ENCODE measurements at places on chromosomes 1 and 21.

- DNase-seq: peak; percentile 38
Measured at GRCh38 chr1:58395355-58395754, 151.2 kb downstream of the OMA1 start.

GRCh38 chr1:34742667-34743270 is 12.1 kb upstream of the GJB5 start:
- DNase-seq: peak; percentile 2

GRCh38 chr21:29209696-29210095 is 79.3 kb downstream of the MAP3K7CL start:
- DNase-seq: no peak

DNA sequence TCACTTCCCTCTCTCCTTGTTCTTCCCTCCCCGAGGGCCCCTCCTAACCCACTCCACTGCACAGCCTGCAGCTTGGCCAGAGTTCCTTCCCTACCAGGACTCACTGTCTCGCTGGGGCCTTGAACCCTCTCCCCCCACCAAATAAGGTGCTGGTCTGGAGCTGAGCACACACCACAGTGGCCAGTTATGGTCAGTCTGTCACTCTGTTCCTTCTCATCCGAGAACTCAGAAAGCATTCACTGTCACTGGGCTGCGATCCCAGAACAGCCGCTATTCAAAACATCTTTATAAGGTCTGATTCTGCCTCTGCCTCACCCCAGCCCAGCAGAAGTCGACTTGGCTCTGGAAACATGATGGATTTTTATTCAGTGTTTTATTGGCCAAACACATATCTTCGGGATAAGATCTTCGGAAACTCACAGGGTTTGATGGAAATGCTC is 19.8 kb upstream of the LBR start:
- DNase-seq: no peak

- no peak for DNase-seq
Measured at GRCh38 chr1:18937539-18937938, 18.9 kb downstream of the IFFO2 start.

DNA sequence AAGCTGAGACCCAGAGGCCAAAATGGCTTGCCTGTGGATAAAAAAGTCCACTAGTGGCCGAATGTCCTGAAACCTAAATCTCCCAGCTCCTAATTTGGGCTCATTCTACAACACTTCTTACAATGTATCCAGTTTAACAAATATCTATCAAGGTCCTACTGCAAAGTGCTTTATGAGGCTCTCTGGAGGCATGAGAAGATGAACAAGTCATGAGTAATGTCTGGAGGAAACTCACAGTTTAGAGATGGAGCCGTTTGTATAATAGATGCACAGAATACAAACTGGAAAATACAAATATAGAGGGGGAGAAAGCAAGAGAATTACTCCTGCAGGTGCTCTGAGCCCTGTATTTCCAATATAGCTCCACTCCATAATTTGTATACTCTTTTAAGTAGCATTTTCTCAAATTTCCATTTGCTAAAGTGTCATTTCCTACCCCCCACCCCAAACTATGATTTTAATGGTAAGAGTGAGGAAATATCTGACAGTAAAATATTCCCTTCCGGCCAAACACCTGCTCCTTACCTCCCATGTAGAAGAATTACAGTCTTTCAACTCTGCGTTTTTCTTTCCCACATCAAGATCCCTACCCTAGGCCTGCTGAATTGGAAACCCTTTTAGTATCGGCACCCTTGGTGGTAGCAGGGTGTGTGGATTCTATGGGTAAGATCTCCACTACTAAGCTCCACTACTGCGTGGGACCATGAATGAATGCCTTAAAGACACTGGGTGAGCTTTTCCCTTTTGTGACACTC is 3.3 kb upstream of the ADAMTS5 start:
- no peak for DNase-seq

DNA sequence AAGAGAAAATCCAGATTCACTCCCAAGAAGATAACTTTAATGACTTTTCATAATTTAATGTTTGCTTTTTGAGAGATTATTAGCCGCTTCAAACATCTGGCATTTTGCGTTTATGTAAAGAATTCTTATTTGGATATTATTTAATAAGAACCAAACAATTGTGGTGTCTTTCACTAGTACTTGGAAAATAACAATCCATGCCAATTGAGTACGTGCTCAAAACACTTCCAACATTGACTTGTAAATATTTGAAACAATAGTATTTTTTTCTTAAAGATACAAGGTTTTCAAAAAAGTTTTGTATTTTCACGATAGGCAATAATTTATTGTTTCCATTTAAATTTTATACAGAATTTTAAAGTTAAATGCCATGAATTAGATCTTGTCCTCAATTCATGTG is 498.7 kb downstream of the AMY1C start:
- no peak for DNase-seq

DNA sequence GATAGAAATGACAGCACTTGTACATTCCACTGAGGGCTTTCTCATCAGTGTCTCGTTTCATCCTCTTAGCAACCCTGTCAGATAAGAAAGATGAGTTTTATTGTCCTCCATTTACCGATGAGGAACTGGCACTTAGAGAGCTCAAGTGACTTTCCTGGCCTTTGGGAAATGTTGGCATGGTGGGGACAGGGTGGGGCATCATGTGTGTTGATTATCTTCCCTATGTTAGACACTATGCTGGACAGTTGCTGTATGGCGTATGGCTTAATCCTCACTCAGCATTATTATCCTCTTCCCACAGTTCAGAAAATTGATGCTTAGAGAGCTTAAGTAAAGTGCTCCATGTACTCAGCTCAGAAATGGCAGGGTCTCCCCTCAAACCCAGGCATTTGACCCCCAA is 163.2 kb downstream of the CAMTA1 start:
- DNase-seq: no peak

DNA sequence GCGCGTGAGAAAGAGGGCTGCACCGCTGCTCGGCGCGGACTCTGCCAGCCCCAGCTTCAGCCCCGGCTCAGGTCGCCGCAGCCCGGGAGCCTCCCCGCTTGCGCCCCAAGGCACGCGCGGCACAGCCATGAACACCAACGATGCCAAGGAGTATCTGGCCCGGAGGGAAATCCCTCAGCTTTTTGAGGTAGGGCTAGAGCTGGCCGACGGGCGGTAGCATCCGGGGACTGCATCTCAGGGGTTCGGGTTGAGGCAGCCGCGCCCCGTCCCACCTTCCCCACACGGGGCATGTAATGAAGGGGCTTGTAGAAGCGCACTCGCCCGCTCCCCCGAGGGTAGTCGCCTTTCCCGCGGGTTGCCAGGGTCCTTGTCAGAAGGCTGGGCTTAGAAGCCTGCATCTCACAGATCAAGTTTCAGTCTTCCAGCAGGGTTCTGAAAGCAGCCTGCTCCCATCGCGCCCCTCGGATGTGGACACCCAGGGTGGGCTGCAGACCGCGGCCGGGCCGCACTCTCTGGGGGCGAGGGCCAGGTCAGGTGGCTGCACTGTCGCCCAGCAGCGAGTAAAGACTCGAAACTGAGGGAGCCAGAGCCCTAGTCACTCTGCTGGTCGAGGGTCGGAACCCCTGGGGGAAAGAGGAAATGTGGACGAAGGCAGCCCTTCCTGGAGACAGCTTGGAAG is 507 bp downstream of the AK5 start:
- no peak for DNase-seq

- no peak for DNase-seq
Measured at GRCh38 chr1:183914891-183915290, 110.0 kb downstream of the RGL1 start.

DNA sequence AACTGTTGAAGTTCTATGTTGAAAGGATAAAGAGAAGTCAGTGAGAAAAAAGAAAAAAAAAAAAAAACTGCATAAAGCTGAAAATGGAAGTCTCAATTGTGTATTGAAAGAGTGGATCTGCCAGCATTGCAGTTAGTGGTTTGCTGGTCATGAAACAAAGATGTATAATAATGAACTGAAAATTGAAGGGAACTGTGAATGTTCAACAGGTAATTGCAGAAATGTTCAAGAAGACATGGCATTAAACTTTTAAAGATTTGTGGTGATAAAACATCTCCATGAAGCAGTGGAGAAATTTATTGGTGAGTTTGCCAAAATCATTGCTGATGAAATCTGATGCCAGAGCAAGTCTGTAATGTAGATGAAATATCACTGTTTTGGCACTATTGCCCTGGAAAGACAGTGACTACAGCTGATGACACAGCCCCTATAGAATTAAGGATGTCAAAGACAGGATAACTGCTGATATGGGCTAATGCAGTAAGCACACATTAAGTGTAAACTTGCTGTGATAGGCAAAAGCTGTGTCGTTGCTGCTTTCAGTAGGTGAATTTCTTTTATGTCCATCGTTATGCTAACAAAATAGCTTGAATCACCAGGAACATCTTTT is 71.0 kb downstream of the RD3 start:
- no peak for DNase-seq

DNA sequence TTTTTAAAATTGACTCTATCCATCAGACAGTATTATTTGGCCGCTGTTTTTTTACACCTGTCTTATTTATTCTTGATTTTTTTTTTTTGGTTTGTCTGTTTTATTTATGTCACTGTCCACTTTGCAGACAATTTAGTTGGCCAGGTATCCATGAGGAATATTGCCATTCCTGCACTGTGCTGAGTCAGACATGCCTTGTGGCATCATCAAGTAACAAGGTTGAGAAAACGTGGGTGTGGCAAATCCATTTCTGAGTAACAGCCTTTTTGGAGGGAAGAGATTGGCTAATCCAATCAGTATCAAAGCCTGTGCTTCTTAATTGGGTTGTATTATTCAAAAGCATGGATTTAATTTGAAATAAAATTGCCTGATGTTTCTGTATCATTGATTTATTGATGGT is 463.1 kb downstream of the USP25 start:
- DNase-seq: no peak

DNA sequence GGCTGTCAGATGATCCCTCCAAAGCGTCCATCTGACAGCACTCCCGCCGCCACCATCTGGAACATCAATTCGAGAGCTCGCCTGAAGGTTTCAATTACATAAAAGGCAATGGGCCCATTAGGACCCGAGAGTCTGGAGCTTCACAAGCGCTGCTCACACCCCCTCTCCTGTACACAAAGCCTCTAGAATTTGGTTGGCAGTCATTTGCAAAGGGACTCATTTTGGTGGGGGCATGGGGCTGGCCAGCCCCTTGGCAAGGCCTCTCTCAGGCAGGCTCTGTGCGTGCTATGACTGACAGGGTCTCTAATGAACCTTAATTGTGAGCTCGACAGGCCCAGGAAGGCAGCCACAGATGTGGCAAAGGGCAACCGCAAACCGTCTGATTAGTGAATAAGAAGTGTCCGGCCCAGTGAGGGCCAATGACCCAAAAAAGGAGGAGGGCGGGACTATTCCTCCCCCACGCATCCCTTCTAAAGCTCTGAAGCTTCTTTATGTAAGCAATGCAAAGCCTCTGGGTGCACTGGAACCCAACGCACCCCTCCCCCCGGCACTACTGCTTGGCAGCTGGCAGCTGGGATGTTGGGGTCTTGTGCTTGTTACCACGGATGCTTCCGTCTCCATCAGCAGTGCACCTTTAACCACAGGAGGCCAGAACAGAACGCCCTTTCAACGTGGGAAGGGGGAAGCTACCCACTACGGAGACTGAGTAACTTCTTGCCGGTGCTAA is 79.4 kb downstream of the CAPZB start:
- DNase-seq: no peak

GRCh38 chr1:44739307-44740178 is at the start of gene KIF2C:
TSS of gene KIF2C (plus strand) at chr1:44739837. CDS start at chr1:44739933, 96 bp downstream.
- peak; percentile 91 for DNase-seq

DNA sequence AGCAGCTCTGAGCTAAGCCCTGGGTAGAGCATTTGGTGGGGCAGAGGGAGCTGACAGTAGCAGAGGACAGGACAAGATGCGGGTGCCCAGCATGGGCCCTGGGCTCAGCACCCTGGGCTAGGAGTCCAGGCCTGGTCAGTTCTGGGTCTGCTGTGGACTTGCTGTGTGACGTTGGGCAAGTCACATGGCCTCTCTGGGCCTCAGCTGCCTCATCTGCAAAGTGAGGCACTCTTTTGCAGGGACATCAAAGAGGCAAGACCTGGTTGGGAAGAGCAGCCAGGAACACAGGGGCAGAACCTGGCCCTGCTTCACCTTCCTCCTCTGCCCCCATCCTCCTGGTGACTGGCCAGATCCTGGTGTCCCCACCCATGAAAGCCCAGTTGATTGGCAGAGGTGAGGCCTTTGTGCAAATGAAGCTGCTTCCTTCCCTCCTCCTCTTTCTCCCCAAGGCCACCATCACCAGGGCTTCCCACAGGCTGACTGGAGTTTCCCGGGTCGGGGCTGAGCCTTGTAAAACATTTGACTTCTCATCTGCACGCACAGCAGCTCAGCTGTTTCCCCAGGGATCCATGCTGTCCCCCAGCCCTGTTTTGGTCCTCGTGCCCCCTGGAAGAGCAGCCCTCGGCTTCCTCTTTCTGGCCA is 350.5 kb downstream of the MATN1 start:
- no peak for DNase-seq

DNA sequence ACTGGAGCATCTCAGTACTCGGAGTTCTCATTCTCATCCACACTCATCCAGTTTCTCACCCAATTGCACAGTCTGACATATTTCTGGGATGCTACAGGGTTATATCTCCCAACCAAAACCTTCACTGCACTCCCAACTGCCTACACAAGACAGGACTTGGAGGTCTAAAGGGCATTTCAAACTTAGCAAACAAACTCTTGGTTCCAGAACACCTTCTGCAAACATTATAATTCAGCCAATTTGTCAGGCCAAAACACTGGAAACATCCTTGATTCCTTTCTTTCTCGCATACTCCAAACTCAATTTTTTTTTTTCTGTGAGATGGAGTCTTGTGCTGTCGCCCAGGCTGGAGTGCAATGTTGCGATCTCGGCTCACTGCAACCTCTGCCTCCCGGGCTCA is 7.9 kb downstream of the SLAMF1 start:
- no peak for DNase-seq

DNA sequence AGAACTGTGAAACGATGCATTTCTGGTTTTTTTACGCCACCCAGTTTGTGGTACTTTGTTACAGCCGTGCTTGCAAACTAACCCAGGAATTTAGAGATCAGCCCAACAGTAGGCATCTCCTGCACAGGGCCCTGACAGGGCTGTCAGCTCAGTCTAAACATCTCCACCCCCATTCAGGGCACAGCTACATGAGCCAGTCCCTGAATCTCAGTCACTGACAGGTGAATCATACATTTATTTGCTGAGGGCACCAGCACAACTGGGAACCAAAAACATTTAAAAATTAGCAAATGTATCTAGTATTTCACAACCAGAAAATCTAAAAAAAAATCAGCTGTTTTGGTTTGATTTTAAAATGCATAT is 30.7 kb downstream of the PRDX6 start:
- no peak for DNase-seq

- no peak for DNase-seq
Measured at GRCh38 chr1:205350691-205351141, 6.0 kb downstream of the KLHDC8A start.
